ENCODE measurements at places on chromosomes 3 and 15.

GRCh38 chr3:45592830-45593707, 1.5 kb upstream of the LIMD1 start:
- peak; percentile 94 for DNase-seq

GRCh38 chr3:172918165-172918564, 167.6 kb downstream of the ECT2 start:
- no peak for DNase-seq

- no peak for DNase-seq
These were observed 15.1 kb downstream of the THUMPD3 start for GRCh38 chr3:9377981-9378380.

GRCh38 chr3:103440539-103441203, 1005.9 kb downstream of the ZPLD1 start:
- peak; percentile 31 for DNase-seq

DNA sequence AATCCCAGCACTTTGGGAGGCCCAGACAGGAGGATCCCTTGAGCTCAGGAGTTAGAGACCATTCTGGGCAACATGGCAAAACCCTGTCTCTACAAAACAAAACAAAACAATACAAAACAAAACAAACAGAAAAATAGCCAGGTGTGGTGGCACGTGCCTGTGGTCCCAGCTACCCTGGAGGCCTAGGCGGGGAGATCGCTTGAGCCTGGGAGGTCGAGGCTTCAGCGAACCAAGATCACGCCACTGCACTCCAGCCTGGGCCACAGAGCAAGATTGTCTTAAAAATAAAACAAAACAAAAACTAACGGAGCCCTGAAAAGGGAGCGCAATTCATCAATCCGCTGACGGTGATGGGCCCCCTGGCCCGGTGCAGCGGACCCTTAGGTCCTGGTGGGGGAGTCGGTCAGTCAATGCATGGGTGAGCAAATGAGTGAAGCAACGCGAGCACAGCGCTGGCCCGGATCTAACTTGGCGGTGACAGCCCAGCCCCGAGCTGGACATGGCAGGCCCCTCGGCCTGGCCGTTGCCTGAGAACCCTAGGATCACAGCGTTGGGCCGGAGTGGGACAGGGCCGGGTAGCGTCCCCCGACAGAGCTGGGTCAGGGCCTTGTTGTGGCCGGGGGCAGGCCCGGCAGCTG, 52.4 kb upstream of the BLM start:
- DNase-seq, result peak; percentile 22

DNA sequence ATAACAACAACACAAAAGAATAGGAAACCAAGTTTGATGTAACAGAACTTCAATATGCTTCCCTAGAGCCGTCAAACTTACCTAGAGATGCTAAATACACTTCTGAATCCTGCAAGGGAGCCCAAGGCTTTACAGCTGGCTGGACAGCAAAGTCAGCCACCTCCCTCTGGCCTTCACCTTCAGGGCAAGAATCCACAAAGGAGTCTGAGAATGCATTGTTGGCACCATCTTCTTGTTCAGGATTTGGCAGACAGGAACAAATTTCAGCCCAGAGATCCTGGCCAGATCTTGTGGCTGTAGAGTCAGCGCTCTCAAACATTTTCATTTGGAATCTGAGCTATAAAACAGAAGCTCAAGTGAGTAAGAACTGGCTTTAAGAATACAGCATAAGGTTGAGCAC, 2.2 kb downstream of the CCDC32 start:
- DNase-seq, result no peak

GRCh38 chr3:94414418-94414817, 351.6 kb downstream of the NSUN3 start:
- DNase-seq, result no peak

- no peak for DNase-seq
These were observed 69.3 kb downstream of the LRRC28 start for GRCh38 chr15:99320374-99321215.

GRCh38 chr15:63301088-63301487, 23.7 kb downstream of the APH1B start:
- no peak for DNase-seq

DNA sequence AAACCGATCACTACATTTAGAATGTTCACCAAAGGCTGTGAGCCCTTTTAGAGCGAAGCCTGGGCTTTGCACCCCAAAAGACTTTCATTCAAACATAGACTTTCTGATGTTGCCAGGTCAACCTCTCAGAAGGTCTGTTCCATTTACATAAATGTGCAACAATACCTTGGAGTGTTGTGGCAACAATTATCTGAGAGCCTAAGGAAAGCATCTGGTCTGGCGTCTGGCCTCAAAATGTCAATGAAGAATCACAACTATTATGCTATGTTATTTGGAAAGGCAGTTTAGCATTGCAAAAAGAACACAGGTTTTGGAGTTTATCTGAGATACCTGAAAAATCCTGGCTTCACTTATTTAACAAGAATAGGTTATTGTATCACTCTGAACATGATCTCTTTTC, 50.0 kb downstream of the POLR2M start:
- no peak for DNase-seq

DNA sequence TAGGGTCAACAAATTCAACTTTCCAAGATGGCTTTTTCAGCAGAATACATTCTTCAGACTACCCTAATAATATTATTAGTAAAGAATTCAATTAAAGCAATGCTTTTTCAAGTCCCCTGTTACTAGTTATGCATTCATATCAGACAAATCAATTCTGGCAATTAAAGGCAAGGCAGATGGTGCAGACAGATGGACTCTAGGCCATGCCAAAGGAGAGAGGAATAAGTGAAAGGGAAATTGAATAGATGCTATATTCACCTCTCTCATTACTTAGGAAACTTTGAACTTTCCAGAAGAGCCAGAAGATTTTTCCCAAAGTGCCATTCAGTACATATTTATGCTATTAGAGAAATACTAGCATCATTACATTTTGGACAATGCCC, 487.7 kb upstream of the RASGRP1 start:
- DNase-seq, result no peak

- no peak for DNase-seq
These were observed 38.5 kb downstream of the EXOG start for GRCh38 chr3:38534604-38535003.

Measured in AML-193 (cell line).